ENCODE measurements at places on chromosomes 13 and 19.
A peak's percentile ranks its signal among the peaks of the same experiment; 100 is the strongest.

DNA sequence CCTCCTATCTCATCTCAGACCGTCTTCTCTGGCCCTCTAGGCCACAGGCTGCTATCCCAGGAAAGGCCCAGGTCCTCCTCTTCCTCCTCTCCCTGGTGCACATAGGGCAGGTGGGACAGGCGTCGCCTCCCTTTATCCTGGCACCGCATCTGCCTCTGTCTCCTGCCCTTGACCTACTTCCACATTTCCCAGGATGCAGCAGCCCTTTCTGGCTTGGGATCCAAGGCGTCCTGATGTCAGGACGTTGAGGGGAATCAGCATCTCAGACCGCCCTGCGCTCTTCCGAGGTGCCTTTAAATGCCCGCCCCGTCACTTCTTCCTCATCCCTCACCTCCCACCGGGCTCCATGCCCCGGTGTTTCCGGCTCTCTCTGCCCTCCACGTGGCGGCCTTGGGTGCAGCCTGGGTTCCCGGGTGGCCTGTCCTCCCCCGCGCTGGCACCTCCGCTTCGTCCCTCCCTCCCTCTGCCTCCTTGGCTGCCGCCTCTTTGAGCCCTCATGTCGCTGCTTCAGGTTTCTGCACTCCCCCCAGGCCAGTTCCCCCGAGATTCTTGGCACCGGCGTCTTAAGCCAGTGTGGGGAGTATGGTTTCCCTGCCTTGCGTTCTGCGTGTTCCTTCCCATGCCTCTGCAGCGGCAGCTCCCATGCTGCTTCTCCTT lies 66.3 kb downstream of the KDM4B start:
- DNase-seq, result no peak

- no peak for DNase-seq
Observed at GRCh38 chr19:13347367-13347766, 158.9 kb downstream of the CACNA1A start.

- no peak for DNase-seq
Observed at GRCh38 chr13:25608181-25608580, 236.4 kb downstream of the ATP8A2 start.

DNA sequence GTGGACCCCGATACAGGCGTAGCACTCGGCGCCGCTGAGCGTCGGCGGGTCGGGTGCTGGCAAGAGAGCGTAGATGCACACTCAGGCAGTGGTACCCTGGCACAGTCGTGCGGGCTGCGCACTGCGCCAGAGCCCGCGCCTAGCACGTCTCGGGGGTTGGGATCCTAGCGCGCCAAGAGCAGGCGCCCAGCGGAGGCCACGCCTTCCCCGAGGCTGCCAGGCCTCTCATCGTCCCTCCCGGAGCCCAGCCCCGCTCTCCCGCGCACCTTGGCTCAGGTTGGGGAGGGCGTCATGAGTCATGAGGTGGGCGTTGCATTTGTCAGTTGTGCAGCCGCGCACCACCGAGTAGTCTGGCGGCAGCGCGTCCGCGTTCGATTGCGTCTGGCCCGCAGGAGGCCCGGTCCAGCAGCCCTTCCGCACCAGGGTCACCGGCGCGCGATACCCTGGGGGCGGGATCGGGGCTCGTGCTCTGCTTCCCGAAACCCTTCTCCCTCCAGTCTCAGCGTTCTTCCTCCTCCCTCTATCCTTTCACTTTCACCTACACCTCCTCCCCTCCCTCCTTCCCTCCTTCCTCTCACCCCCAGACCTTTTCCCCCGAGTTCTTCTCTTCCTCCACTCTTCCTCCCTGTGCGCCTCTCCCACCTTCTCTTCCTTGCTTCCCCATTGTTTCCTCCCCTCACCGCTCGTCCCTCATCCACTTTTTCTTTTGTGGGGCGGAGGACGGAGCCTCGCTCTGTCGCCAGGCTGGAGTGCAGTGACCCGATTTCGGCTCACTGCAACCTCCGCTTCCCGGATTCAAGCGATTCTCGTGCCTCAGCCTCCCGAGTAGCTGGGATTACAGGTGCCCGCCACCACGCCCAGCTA lies 3.5 kb downstream of the LYPD5 start:
- DNase-seq, result no peak

DNA sequence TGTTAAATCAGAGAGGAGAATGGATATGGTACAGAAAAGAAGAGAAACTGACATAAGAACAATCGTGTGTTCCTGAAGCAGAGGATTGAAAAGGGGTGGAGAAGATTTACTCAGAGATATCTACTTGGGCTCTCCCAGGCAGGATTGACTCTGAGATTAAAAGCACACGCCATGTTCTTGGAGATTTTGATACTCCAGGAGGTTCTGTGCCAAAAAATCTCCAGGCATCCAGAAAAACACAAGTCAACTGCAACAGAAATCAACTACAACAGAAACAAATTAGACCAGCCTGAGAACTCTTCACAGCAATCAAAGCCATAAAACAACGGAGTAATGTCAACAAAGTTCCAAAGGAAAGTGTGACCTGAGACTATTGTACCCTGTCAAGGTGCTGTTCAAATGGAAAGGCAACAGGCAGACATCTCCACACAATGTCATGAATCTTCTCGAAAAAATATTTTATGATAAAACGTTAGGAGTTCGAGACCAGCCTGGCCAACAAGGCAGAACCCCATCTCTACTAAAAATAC lies 104.2 kb downstream of the UBL3 start:
- no peak for DNase-seq

DNA sequence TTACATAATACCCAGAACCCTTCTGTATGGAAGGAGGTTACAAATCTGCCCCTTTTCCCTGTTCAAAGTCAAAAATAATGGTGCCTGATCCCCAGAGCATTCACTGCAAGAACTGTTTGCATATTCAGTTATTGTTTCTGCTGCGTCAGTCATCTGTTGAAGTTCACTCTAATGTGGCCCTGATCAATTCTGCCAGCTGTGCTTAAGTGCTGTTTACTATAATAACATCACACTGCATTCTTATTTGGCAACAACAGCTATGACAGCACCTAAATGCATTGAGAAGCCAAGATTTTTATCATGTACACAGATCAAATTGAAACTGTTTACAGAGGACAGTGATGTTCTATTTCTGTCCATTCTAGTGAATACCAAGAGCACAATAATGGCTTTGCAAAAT lies 115.9 kb downstream of the DACH1 start:
- DNase-seq, result no peak

GRCh38 chr13:25276748-25277147 lies 10.5 kb downstream of the MTMR6 start:
- no peak for DNase-seq

DNA sequence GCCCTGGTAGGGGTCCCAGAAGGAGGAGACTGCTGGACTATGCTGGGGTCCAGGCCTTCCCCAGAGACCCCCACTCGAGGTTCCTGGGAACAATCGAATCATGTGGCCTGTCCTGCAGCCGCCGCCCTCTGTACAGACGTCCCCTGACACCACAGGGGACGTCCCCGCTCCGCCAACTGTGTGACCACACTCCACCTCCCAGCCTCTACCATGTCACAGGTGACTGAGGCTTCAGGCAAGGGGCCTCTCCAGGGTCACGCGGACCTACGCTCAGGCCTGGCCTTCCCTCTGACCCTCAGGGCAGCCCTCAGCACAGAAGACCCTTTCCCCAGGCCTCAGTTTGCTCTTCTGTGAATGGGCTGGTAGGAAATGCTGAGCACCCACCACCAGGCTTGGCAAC lies 13.1 kb upstream of the TMEM161A start:
- DNase-seq, result no peak

GRCh38 chr13:23987331-23987894 lies 90.1 kb upstream of the C1QTNF9B start:
- DNase-seq, result no peak

DNA sequence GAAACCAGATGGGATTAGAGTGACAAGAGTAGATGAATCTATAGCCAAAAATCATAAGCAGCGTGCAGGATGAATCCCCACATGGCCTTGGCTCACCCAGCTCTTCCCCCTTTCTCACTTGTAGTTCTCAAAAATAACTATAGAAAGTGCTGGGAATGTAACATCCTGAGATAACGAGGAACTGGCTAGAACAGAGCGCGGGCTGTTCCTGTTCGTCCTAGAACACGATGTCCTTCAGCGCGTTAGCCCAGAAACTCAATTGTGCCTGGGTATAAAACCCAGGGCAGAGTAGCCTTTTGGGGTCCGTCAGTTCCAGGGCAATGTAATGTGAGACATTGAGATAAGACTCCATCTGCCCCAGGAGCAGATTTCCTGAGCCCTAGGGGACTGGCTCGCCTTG lies 326.2 kb downstream of the TSHZ3 start:
- DNase-seq, result no peak

DNA sequence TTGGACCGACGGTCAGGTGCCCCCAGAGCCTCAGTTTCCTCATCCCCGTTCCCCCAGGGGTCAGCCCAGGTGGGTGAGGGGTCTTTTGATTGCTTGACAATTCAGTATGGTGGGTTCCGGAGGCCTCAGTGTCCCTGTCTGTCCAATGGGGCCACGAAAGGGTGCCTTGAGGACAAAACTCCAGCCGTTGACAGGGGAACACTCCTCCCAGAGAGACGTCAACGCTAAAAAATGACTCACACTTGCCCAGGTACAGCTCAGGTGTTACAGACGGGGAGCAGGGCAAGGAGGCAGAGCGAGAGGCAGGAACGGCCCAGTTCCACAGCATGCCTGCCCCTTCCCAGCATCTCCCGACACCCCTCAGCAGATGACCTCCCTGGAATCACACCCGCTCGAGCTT lies 1.8 kb downstream of the TNFAIP8L1 start:
- DNase-seq, result no peak

GRCh38 chr19:40744554-40745401 lies 5.5 kb downstream of the ACTMAP start:
- DNase-seq, result no peak

DNA sequence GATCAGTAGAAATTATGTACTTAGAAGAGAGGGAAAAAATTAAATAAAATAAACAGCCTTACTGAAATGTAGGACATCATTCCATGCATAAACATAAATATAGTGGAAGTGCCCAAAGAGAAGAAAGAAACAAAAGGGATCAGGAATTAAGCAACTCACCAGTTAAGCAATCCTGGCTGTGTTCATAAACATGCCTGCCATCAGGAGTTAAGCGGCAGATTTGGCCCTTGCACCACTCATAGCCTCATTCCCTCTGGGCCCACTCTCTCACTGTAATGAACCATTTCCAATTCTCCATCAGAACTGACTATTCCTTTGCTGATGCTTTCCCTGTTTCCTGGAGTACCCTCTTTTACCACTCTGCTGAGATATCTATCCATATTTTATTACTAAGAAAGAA lies 281.4 kb downstream of the LHFPL6 start:
- no peak for DNase-seq

GRCh38 chr13:109803825-109804224 lies 17.4 kb upstream of the IRS2 start:
- DNase-seq, result no peak

- no peak for DNase-seq
Observed at GRCh38 chr13:40485611-40486517, 180.6 kb downstream of the FOXO1 start.

GRCh38 chr19:19064098-19064722 lies 416 bp downstream of the SLC25A42 start:
- DNase-seq, result no peak

- no peak for DNase-seq
Observed at GRCh38 chr13:36313047-36313969, 15.7 kb upstream of the CCDC169 start.

GRCh38 chr13:112583592-112584277 lies 4.2 kb downstream of the TUBGCP3 start:
- no peak for DNase-seq

DNA sequence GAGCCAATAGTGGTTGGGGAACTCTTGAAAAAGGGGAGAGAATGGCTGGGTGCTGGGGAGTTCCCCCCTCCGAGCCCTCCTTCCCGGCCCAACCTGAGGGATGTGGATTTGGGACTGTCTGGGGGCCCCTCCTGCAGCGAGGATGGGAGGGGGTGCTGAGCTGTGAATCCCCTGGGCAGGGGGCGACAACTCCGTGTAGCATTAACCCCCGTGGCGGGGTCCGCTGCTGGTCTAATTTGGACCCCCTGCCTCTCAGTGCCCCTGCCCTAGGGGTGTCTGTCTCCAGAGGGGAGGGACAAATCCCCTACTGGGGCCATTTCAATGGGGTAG lies 9.7 kb downstream of the MIDN start:
- DNase-seq, result no peak

- DNase-seq, result no peak
Observed at GRCh38 chr19:21439201-21439751, 42.3 kb downstream of the ZNF493 start.

GRCh38 chr19:57615346-57615745 lies 1.3 kb downstream of the ZNF134 start:
- DNase-seq, result no peak

- no peak for DNase-seq
Observed at GRCh38 chr19:18832306-18833140, 764 bp downstream of the UPF1 start.

GRCh38 chr13:40148101-40148500 lies 492.6 kb downstream of the COG6 start:
- DNase-seq, result no peak

GRCh38 chr19:12224676-12225075 lies 61.8 kb downstream of the ZNF136 start:
- DNase-seq, result no peak

DNA sequence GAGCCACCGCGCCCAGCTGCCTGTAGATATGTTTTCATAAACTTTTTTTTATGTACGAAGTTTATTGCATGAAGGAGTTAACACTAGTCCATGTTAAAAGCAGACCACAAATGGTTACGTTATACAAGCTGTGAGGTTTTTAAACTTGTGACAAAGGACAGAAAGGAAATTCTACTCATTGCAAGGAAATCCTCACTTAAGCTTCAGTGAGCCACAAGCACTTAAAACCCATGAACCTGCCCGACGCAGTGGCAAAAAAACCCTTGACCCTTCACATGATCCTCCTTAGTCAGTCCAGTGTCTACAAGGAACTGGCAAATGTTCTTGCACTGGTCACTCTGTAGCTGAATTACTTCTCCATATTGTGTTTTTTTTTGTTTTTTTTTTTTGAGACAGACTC lies 4.2 kb downstream of the MPND start:
- DNase-seq, result no peak

DNA sequence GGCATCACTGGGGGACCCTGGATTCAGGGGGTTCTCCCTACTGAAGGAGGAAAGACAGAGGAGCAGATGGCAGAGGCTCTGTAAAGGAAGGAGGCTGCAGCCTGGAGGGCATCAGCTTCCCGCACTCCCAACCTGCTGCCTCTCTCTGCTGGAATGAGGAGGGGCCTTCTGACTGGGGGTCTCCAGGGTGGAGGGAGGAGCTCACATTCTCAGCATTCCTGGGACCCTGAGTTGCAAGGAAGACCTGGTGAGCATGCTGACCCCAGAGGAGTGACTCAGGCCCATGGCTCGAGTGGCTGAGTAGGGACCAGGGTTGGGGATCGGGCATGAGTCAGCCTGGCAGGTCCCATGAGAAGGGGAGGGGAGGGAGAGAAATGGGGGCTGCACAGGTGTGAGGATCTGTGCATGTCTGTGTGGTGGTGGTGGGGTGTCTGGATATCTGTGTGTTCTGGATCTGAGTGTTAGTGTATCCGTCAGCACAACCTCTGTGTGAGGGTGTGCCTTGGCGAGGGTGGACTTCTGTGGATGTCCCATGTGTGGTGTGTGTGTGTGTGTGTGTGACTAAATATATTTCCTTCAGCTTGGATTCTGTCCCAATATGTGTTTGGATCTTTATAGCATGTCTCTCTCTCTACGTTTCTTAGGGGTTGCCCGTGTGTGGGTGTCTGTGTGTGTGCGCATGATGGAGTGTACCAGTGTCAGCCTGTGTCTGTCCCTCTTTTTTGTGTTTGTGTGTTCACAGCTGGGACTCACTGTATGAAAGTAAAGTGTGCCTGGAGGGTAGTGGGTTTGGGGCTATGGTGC lies 4.6 kb downstream of the AXL start:
- DNase-seq, result peak; percentile 89
